ENCODE measurements at places on chromosomes 2 and 18.

DNA sequence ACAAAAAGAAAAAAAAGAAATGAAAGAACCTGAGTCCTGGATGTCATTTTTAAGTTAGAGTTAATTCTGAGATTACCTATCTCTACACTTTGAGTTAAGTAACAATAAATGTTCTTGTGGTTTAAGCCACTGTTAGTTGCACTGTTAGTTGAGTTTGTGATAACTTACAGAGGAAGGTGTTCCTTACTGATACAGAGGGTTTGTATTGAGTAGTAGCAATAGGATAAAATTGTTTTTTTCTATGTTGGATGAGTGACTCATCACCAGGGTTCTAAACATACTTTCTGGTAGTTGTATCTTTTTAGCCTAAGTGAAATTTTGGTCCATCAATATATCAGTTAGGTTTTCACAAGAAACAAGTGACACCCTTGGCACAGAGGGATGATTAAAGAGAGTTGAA is 4.0 kb upstream of the LCLAT1 start:
- no peak for DNase-seq

GRCh38 chr2:52904355-52904891 is 863.2 kb upstream of the CHAC2 start:
- DNase-seq: no peak

GRCh38 chr18:49055754-49056172 is 105.0 kb upstream of the SMAD7 start:
- no peak for DNase-seq

GRCh38 chr2:64296140-64296480 is 151.9 kb upstream of the PELI1 start:
- no peak for DNase-seq

GRCh38 chr2:70748002-70748784 is 19.8 kb downstream of the ADD2 start:
- DNase-seq: no peak
